ENCODE measurements at places on chromosomes 12 and 14. TPM values are rescaled to one million over a fixed set of nuclear protein-coding genes. Genes with fewer than 3 reads are reported as not detected.

The ACOT4 gene
- total RNA-seq = 0.77 TPM

The SMAGP gene
- 3.3 TPM for total RNA-seq

The CYP46A1 gene
- total RNA-seq = 4.2 TPM

The SLC17A8 gene
- total RNA-seq = not detected

The PLA2G1B gene
- not detected for total RNA-seq

The SMIM41 gene
- 0.30 TPM for total RNA-seq

The ARMH4 gene
- total RNA-seq = 7.3 TPM

The PPM1H gene
- 6.0 TPM for total RNA-seq

The POTEG gene
- total RNA-seq = not detected

The PIANP gene
- total RNA-seq = 0.41 TPM

The CCDC38 gene
- 0.22 TPM for total RNA-seq

The FGF23 gene
- total RNA-seq = not detected

The FAM90A1 gene
- total RNA-seq = 0.30 TPM

The CNTN1 gene
- total RNA-seq = 0.11 TPM
